ENCODE measurements at places on chromosomes 12 and 14.

DNA sequence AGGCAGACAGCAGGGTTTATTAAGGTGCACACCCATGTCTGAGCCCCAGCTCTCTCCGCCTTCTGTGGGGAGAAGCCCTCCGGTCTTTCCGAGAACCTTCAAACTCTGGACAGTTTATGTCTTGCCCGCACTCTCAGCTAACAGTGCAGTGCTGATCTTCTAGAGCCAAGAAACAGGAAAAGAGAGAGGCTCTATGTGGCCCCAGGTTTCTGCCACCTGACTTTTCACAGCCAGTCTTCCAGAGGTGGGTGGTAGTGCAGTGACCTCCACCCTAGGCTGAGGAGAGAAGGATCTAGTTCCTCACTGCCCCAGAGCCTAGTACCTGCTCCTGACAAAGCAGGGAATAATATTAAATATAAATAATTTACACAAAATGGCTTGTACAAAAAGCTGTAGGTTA, 4.0 kb upstream of the SLC22A17 start:
- no peak for DNase-seq

DNA sequence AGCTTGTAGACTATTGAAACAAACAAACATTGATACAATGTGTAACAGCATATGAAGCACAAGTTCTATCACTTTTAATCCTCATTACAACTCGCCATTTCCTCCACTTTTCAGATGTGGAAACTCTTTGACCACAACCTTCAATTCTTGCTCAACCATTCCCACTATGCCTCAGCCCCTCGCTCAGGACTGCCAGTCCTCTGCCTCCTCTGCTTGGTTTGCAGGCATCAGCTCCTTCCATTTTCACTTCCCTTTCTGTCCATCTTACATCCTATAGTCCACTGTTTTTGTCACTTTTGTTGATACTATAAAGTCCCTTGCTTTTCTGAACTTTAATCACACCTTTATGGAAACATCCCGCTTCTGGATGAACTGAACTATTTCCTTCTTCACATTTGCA, 28.2 kb upstream of the CD27 start:
- no peak for DNase-seq

GRCh38 chr14:85182282-85182681, 347.7 kb upstream of the FLRT2 start:
- no peak for DNase-seq

GRCh38 chr12:97272471-97272870, 190.1 kb upstream of the RMST start:
- DNase-seq = no peak

DNA sequence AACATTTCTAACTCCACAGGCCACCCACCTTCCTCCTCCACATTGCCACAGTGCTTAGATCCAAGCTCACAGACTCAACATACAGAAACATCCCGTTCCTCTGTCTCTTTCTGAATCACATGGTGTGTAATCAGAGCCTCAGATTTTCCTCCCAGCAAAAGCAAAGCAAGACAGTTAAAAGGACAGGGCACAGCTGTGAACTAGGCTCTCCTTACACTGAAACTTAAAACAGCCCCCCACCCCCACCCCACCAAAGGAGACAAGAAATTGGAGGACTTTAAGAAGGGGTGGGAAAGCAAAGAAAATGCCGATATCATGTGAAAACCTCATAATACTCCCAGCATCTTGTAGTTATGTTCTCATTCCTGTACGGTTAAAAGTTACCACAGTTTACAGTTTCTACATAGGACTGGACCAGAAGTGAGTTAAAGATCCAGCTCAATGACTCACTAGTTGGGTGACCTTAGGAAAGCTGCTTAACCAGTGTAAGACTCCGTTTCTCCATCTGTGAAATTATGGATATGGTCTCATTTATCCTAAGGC, 4.8 kb downstream of the YBX3 start:
- DNase-seq = no peak

DNA sequence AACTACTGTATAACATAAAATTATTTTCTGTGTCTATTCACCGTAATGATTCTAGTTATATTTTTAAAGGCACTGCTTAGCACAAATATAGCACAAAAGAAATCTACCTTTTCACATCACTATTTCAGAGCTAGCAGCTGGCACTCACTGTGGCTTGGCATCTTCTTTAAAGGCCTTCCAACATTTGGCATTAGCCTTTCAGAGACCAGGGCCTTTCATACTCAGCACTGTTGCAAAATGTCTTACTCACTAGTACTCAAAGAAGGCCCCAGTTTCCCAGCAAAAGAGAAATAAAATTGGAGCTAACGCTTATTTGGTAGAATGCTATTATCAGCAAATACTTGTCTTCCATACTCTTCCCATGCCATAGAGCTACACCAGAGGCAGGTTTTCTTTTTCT, 238.4 kb downstream of the MED13L start:
- DNase-seq = no peak

GRCh38 chr14:101709962-101710931, 51.3 kb upstream of the PPP2R5C start:
- DNase-seq = no peak

DNA sequence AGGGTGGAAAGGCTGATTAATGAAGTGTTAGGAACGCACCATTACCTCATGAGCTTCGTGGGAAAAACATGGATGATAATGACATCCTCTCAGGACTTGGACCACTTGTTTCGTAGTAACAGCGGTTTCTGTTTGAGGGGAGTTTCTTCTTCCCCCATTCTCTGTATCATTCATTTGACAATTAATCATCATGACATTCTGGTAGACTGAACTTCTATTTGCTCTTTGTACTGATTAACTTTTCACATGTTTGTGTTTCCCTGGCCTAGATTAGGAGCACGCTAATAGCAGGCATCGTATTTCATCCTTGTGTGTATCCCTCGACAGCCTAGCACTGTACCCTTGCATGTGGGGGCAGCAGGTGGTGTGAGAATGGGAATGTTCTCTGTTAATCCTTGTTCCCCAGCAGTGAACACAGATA, 8.0 kb downstream of the LRRC74A start:
- no peak for DNase-seq

DNA sequence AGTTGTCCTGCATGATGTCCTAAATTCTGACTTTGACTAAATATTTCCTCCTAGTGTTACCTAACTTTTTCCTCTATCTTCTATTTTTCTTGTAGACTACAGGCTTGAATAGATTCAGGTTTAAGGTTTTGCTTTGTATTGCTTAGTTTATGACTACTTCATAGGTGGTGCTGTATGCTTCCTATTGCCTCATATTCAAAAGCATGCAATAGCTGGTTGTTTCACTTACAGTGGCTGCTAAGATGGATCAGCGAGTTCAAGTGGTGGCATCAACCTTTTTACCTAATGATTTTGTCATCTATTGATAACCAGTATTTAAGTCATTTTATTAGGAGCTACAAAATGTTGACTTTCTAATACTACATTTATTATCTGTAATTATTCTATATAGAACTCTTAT, 36.3 kb upstream of the BICD1 start:
- no peak for DNase-seq

GRCh38 chr12:58346032-58346632, 404.8 kb downstream of the ATP23 start:
- no peak for DNase-seq

DNA sequence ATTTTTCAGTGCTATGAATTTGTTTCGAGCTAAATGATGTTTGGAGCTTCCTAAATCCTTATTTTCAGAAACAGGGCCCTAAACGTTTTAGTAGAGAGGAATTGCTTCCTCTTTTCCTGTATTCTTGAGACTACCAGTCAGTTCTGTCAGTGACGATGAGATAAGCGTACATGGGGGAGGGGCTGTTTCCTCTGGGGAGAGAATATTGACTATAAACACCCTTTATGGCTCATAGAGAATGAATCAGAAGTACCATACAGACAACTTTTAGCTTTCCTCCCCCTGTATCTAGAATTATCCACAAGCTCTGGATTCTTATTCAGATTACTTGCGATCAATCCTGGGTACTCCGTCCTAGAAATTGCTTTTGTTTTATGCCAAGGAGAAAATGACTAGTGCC, 5.1 kb downstream of the TBK1 start:
- DNase-seq = no peak

DNA sequence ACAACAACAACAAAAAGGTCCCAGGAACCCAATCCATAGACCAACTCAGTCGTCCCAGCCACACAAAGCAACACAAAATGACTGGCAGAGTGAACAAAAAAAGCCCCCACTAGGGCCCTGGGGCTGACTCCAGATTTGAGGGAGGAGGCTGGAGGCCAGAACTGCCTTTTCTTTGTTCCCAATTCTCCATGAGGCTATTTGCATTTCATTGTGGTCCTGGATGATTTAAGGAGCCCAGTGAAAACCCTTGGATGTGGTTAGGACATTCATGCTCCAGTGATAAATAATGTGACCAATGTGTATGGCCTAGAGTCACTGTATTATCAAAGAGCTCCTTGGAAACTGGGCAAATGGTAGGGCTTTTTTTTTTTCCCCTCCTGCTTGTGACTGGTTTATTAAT, 192.9 kb downstream of the NUAK1 start:
- no peak for DNase-seq

DNA sequence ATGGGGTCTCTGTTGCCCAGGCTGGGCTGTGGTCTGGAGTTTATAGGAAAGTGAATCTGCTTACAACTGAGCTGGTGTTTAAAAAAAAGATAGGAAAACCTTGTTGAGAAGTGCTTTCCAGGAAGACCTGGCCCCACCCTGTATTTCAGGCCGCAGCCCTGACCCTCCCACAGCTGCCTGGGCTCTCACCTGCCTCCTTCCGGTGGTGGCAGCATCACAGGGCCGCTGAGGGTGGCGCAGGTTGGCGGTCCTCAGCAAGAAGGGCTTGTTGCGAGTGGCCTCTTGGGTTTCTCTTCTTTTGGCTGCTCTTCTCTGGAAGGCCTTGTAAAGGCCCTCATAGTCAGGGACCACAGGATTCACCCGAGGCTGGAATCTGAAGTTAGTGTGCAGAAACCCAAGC, 7.7 kb downstream of the FAM161B start:
- no peak for DNase-seq

DNA sequence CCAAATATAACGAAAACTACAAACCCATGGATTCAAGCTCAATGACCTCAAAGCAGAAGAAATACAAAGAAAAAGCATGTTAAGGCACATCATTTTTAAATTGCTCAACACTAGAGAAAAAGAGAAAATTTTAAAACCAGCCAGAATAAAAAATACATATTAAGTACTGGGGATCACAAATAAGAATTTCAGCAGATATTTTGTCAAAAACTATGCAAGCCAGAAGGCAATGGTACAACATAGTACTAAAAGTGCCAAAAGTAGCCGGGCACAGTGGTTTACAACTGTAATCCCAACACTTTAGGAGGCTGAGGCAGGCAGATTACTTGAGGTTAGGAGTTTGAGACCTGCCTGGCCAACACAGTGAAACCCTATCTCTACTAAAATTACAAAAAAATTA, 10.2 kb downstream of the SGPP1 start:
- DNase-seq = no peak

DNA sequence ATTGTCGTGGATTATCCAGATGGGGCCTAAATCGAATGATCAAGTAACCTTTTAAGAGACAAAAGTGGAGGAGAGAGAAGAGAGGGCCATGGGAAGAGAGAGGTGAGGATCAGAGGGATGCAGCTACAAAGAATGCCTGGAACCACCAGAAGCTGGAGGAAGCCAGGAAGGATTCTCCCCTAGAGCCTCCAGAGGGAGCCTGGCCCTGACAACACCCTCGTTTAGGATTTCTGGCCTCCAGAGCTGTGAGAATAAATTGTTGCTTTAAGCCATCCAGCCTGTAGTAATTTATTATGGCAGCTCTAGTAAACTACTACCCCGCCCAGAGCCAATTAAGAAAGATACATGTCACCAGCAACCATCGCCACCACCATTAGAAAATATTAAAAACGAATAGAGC, 46.2 kb upstream of the GSC start:
- DNase-seq = no peak

DNA sequence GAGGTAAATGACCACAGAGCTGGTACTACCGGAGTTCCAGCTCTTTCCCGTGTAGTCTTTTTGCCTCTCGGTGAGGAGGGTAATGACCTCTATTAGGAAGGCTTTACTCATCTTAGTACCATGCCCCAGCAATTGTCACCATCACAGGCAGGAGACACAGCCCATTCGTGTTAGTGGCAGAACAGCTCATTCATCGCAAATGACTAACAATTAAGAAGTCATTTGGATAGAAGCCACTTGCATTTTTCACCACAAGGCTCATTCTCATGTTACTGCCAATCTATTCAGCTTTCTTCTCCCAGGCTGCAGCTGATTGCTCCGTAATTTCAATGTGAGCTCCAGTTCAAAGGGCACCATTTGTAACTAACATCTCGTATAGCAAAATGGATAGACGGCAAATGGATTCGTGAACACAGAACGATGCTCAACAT, 718.8 kb upstream of the TMEM132C start:
- DNase-seq = peak; percentile 44

DNA sequence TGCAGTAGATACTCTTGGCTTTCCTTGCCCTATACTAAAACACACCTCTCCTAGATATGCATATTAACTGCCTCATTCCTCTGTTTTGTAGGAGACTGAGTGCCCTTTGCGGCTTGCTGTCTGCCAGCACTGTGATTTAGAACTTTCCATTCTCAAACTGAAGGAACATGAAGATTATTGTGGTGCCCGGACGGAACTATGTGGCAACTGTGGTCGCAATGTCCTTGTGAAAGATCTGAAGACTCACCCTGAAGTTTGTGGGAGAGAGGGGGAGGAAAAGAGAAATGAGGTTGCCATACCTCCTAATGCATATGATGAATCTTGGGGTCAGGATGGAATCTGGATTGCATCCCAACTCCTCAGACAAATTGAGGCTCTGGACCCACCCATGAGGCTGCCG, 15.4 kb downstream of the TRAFD1 start:
- no peak for DNase-seq

DNA sequence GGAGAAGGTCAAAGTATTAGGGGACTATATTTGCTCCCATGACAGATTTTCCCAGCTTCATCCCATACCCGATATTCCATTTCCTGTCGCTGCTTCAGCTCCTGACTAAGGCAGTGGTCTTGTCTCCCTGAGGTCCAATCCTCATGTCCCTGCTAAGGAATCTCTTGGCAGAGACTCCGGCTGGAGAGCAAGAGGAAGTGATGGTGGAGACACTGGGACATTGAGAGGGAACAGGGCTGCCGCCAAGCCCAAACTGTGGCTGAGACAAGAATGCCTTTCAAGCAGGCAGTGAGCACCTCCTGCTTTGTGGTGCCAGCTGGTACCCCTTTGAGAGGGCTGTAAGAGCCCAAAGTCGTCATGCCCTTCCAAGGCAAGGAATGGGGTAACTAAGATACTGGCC, 5.5 kb downstream of the SP7 start:
- no peak for DNase-seq

Data from AG09319 (cell line).